ENCODE measurements at places on chromosomes 7 and 10.

- DNase-seq: peak; percentile 98
These were observed 70.5 kb downstream of the SEMA3A start for GRCh38 chr7:84123965-84124547.

DNA sequence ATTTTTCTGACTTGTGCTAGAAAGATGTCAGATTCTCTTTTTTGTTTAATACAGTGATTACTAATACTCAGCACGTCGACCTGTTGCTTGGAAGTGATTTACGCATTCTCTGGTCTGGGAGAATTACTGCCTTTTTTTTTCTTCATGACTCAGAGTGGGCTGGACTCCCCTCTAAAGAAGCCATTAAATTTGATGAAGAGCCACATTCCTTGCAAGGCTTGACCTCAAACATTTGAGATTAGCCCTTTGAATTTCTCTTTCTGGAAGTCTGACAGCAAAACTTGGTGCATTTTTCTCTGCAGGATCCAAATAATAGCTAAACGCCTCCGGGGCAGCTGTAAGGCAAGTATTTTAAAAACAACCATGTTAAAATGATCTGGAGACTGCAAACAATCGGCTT is 171.6 kb downstream of the GALNT17 start:
- no peak for DNase-seq

DNA sequence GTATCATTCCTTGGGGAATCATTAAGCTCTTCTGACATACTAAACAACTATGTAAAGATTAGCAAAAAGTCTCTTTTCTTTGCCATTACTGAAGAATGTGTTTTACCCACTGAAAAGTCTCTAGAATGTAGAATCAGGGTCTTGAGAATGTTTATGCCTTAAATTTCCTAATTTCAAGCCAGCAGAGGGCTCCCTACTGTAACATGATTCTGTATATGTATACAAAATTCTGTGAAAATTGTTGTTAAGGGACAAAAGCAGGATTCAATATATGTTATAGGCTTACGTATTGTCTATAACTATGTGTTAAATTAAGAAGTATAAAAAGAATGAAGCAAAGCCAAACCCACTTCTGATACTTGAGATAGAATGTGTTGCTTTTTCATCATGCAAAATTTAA is 296.9 kb upstream of the DGKB start:
- DNase-seq: no peak

GRCh38 chr7:75631711-75632110 is 107.0 kb downstream of the HIP1 start:
- no peak for DNase-seq

DNA sequence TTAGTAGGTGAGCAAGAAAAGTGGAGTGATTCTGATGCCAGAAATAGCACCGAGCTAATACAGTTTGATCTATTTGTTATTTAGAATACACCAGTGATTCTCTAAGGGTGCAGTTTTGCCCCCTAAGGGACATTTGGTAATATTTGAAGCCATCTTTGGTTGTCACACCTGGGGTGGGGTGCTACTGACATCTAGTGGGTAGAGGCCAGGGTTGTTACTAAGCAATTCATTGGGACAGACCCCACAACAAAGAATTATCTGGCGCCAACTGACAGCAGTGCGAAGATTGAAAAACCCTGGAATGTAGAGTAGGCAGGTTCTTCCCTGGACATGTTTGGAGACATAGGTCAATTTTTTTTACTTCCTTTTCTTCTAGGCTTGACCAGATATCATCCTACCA is 14.6 kb downstream of the PALS2 start:
- no peak for DNase-seq

Measured in NCI-H526 treated with DMSO at 0.1 percent for 48 hours (cell line).